ENCODE measurements at places on chromosomes 7 and 10.

GRCh38 chr7:29468196-29468595, 95.4 kb upstream of the PRR15 start:
- no peak for DNase-seq

DNA sequence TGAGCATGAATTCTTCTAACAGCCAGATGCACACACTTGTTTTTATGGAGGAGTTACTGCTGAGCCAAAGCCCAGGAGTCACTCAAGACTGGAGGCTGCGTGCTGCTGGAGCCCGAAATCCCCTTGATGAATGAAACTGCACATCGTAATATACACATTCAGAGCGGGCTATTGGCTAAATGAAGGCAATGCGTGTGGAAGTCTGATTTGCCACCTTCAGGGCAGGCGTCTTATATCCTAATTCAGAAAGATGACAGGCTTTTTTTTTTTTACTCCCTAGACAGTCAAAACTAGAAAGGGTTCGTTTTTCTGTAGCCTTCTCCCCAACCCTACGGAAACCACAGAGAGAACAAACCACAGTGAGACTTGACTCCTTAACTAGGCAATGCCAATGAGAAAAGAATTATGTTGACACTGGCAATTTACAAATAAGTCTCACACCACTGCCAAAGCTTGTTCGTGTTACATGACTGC, 227.2 kb upstream of the KLF14 start:
- DNase-seq, result no peak

DNA sequence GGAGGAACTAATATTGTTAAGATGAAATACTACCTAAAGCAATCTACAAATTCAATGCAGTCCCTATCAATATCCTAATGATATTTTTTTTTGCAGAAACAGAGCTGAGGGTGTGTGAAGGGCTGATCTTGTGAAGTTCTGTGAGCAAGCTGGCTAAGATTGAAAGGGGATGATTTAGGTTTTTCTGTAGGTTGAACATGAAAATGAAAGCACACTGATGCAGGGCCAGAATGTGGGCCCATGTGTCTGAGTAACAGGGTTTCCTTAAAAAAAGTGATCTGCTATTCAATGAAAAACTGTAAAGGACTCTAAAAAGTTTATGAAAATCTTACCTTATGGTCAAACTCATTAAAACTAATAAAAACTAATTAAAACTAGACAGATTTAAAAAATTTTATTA, 47.4 kb downstream of the GRB10 start:
- no peak for DNase-seq

DNA sequence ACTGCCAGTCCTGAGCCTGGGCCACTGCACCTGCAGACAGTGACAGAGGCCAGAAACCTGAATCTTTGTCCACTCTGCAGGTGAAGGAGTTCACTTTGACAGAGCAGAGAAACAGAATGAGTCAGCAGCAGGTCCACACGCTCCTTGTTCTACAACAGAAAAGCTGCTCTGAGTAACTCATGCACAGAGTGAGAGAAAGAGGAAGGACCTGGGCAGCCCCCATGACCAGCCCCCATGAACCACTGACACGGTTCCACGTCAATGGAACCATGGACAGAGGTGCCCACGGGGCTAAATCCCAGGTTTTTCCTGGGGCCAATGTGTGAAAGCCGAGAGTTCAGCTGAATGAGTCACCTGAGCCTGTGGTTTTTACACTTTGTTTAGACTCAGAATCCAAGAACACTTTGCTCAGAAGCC, 40.8 kb upstream of the CTBP2 start:
- DNase-seq, result no peak

GRCh38 chr7:22470981-22471380, 29.0 kb downstream of the STEAP1B start:
- no peak for DNase-seq

GRCh38 chr10:71880425-71881306, 29.6 kb upstream of the PSAP start:
- no peak for DNase-seq

- no peak for DNase-seq
Observed at GRCh38 chr7:130379921-130380860, at the start of gene CPA1. Gene CPA1 (plus strand): TSS chr7:130380494. CDS start chr7:130380521, 27 bp downstream.

GRCh38 chr7:78379148-78379547, 580.6 kb downstream of the PHTF2 start:
- no peak for DNase-seq

GRCh38 chr7:7228472-7228871, 46.1 kb downstream of the C1GALT1 start:
- no peak for DNase-seq

- no peak for DNase-seq
Observed at GRCh38 chr10:126049759-126050700, 153.7 kb downstream of the FANK1 start.

- DNase-seq, result no peak
Observed at GRCh38 chr10:111128331-111129180, 51.7 kb downstream of the ADRA2A start.

- no peak for DNase-seq
Observed at GRCh38 chr7:79182283-79182682, 271.2 kb downstream of the MAGI2 start.

DNA sequence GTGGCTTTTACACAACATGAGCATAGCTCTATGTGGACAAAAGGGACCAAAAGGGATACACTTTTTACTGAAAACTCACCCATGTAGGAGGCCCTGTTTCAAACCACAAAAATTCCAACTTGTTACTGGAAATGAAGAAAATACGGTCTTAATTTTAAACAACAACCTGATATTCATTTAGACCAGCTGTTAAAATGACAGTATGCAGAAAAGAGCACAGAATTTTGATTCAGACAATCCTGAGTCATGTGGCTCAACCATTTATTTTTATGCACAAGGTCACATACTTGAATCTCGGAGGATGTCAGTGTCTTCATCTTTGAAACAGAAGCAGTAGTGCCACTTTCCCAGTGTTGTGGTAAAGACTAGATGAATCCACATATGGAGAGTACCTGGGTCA, 426.5 kb upstream of the NFE2L3 start:
- DNase-seq, result no peak

DNA sequence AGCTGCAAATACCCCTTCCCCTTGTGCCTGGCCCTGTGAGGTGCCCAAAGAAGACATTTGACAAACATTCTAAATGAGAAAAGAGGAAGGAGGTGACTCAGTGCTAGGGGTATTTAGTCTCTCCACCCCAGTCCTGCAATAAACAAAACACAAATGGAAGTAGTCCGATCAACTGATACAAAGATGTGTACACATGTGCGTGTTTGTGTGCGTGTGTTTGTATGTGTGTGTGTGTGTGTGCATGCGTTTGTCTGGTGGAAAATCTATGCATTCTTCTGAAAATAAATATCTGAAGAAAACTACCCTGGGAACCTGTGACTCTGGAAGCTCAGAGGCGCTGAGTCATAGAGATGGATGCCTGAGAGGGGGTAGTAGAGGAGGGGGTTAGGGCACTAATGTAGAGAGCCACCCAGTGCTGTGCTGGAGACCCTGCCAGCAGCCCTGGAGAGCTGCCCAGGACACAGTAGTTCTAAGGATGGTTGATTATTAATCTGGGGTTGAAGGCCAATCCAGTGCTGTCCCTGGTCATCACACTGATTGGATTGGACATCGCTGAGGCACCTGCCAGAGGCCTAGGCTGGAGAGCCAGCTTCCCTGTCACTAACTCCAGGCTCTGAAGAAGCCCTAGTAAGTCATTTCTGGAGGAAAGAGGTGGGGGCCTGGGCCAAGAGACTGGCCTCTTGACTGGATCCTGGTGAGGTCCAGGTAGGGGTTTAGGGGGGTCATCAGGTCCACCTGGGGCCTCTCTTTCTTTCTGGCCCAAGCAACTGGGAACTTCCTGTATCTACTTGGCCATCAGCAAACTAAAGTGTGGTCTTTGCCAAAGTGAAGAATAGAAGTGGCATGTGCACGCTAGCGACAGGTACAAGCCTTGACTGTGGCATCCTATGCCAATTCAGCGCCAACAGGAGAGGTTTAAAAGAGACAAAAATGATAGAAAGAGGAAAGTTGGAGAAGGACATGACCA, 18.5 kb downstream of the SFTPA1 start:
- DNase-seq, result no peak

DNA sequence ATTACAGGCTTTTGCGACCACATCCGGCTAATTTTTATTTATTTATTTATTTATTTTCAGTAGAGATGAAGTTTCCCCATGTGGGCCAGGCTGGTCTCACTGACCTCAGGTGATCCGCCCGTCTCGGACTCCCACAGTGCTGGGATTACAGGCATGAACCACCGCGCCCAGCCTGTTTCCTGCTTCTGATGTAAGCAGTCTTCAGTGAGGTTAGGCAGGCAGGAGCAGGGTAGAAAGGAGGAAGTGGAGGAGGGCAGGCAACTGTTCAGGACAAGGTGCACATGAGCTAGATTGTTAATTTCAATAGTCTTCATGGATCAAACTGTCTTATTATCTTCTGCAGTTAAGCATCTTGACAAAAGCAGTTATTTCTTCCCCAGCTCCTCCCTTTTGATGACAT, 605.0 kb downstream of the CCSER2 start:
- DNase-seq, result no peak

DNA sequence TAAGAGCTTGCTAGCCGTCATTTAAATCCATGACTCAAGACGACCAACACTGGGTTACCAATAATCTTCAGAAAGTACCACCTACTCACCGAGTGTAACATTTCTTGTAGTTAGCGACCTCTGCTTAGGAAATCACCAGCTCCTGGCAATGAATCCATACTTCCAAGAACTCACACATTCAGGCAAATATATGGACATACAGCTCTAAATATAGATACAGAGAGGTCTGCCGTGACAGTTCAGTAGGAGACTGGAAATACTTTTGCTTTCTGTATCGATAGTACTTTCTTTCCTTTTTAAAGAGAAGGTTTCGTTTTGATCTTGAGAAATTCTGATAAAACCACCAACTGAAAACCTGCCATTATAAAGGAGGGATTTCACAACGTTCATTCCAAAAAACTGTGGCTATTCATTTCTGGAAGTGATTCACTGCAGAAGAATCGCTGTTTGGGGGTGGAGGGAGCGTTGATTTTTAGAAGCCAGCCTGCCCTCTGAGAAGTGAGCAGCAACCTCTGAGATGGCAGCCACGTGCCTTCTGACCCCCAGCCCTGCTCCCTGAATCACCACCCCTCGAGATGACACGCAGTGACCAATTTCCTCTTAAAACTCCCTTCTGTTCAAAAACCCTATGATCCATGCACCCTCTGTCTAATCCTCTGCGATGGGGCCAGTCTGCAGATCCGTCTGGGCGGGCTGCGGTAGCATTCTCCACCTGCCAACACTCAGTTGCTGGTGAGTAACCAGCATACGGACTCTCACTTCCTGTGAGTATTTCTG, 179.0 kb upstream of the KLF14 start:
- no peak for DNase-seq

DNA sequence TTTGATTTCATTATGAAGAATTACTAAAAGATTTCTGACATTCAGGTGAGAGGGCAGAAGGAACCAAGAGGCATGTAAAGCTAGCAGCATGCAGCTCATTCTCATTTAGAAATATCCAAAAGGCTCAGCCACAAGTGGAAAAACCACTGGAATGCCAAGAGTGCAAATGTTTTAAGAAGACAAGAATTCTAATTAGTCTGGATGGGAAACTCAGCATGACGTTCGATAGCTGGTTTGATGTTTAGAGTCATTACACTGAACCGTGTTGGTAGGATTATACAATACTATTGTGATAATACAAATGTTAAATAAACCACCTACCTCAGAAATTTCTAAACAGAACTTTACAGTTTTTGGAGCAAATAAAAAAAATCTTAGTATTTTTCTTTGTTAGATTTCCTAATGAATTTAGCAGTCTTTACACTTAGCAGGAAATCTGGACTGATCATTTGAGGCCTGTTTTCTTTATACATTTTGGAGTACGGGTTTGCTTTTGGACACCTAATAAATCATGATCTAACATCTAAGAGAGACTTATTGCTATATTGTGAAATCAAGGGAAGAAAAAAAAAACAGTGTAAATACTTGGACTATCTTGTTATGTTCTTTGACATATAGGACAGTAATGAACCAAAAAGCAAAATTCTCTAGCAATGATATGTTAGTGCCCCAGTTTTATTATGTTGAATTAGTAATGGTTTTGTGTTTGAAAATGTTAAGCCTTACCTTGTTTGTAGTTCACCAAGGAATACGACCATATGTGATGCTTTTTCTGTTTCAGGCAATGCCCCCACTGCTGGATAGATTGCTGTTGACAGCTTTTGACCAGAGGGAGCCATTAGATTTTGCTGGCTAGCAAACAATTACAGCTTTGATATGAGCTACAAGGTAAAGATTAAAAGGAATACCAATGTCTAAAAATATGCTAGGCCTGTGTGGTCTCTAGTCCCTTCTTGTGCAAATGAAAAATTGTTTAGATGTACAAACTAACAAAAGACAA, 354.1 kb upstream of the SEMA3A start:
- DNase-seq, result no peak

GRCh38 chr7:123022576-123022975, 27.1 kb upstream of the TAS2R16 start:
- no peak for DNase-seq

DNA sequence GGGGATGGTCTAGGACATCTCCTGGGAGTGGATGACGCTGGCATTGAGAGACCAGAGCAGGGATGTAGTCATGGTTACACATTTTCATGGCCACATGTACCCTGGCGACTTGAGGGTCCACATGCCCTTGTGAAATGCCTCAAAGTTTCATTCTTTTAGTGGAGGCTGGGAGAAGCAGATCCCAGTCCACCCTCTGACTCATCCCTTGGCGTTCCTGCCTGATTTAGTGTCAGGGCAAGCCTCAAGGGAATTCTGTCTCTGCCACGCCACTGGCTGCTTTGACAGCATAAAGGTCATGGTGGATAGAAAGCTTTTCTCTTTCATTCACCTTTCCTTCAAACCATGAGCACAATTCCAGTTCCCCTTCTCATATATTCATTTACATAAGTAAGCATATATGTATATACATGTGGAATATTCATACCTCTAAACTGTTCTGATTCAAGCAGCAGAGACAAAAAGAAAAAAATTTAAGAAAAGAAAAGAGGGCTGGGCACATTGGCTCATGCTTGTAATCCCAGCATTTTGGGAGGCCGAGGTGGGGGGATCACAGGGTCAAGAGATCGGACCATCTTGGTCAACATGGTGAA, 21.8 kb upstream of the KIF5B start:
- no peak for DNase-seq

DNA sequence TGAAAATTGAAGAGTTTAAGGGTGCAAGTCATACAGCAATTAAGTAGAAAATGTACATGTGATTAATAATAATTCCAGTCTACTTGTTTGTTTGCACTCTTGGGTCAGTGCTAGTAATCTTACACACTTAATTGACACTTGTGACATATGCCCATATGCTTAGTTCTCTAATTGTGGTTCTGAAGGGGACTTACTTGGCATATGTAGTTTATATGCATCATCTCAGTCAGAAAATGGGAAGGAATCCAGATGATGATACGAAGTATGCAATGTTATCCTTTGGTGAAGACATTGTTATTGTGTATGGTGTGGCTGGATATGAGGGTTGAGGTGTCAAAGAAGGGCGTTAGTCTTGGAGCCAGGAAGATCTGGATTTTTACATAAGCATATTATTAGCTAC, 193.5 kb upstream of the HDAC9 start:
- no peak for DNase-seq

DNA sequence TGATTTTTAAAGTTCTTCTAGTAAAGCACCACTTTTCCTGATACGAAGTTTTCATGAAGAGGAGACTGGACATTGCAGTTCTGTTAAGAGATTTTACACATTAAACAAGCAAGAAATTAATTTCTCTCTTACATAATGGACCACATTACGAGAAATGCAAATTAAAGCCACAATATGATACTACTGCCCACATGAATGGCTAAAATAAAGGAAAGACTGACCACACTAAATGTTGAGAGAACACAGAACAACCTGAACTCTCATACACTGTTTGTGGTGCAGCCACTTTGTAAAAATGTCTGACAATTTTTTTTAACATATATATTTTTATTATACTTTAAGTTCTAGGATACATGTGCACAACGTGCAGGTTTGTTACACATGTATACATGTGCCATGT, 44.0 kb upstream of the HERPUD2 start:
- DNase-seq, result no peak

All from cortex of kidney (tissue), 1 donor.